ENCODE measurements at places on chromosomes 1 and 21.

- no peak for DNase-seq
These were observed 23.8 kb downstream of the HSD11B1 start for GRCh38 chr1:209728466-209728865.

DNA sequence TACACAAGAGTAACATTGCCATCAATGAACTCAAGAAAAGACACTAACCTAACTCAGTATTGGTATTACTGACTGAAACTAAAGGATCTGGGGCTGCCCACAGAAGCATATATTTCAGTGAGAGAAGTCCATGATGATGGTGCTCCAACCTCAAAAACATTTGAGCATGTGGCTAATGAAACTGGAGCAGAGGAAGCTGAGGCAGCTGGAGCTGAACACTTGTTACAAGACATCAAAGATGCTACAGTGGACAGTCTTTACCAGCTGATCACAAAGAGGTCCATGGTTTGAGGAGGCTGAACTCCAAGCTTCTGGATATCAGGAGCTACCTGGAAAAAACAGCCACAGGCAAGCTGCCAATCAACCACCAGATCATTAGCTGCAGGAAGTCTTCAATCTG lies 42.2 kb upstream of the TTC39A start:
- DNase-seq, result no peak

DNA sequence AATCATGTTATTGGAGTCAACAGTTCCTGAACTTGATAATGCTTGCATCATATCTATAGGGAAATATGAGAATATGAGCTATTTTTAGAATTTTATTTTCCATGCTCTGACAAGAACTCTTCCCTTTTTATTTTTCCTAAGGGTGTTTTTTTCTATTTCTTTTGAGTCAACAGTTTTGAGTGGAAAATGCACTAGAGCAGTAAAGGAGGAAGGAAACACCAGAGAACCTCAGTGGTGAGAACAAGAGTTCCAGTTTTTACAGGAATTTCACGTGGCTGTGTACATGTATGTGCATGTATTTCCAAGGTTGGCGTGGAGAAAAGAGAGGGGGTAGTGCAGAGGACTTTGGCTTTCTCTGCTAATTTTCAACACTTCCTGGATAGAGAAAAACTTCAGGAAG lies 63.6 kb upstream of the TNFSF18 start:
- no peak for DNase-seq

GRCh38 chr21:41037212-41037611 lies 130.7 kb upstream of the BACE2 start:
- DNase-seq, result no peak

DNA sequence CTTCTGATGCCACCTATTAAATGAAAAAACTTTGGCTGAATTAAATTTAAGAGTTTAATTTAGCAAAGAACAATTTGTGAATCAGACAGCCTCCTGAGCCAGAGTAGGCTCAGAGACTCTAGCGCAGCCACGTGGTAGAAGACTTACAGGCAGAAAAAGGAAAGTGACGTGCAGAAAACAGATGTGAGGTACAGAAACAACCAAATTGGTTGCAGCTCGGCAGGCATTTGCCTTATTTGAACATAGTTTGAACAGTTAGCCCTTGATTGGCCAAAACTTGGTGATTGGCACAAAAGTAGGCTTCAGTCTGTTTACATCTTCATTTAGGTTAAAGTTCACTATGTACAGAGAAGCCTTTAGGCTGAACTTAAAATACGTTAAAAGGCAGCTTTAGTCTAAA lies 22.9 kb downstream of the TCP10L start:
- DNase-seq, result peak; percentile 50

DNA sequence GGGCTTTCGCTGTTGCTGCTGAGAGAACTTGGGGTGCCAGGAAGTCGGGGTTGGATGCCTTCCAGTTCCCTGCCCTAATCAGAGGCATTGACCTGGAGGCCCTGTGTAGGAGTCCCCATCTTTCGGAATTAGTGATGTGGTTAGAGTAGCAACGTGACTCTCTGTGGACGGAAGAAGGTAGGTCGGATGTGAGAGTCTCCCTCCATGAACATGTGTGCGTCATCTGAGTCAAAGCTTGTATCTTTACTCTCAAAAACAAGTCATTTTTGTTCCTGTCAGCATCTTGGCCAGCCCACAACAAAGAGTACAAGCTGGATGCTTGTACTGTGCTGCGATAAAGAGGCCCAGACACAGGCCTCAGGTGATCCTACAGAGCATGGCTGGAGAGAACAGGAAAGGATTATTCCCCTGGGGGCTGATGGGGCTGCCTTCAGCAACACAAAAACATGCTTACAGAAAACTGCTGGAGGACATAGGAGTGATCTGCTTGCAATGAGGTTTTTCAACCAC lies 31.0 kb upstream of the IL10 start:
- DNase-seq, result no peak

GRCh38 chr1:9726905-9727595 lies 75.5 kb downstream of the PIK3CD start:
- DNase-seq, result no peak

DNA sequence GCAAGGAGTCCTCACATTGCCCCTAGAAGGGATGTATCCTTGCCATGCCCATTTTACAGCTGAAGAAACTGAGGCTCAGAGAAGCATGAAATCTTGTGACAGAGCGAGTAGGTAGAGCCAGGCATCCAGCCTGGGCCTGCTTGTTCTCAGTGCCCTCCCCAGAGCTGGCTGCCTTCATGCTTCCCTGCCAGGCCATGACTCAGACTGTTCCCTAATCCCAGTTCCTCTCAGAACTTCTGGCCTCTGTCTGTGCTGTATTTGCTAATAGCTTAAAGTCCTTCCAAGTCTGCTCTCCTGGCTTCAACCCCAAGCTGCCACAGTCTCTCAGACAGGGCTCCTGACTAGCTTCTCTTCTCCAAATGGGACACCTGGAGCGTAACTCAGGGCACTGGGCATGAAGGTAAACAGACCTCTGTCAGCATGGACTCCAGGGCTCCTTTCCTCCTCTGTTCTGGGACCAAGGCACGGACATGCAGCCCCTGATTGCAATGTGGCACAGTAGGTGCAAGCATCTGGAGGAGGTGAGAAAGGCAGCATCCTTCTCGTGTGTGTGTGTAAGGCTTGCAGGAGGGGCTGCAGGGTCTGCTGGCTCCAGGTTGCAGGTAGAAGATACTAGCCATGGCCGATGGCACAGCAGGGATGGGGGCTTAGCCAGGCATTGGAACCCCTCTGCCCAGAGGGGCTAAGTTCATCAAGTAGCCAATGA lies 122.7 kb downstream of the HMGB4 start:
- no peak for DNase-seq

DNA sequence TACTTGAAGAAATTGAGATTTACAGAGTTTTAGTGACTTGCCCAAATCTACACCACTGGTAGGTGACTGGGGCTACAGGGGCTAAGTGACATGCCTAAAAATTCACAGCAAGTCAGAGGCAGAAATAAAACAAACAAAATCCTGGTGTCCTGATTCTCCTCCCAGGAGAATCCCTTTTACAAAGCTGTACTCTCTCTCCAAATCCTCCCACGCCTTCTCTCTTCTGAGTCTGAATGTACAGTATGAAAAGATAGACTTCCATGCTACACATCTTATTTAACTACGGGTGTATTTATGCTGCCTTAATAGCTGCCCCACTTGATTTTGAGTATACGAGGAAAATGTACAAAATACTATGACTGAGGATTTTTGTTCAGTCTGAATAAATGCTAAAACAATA lies 65.4 kb downstream of the SGIP1 start:
- peak; percentile 41 for DNase-seq

DNA sequence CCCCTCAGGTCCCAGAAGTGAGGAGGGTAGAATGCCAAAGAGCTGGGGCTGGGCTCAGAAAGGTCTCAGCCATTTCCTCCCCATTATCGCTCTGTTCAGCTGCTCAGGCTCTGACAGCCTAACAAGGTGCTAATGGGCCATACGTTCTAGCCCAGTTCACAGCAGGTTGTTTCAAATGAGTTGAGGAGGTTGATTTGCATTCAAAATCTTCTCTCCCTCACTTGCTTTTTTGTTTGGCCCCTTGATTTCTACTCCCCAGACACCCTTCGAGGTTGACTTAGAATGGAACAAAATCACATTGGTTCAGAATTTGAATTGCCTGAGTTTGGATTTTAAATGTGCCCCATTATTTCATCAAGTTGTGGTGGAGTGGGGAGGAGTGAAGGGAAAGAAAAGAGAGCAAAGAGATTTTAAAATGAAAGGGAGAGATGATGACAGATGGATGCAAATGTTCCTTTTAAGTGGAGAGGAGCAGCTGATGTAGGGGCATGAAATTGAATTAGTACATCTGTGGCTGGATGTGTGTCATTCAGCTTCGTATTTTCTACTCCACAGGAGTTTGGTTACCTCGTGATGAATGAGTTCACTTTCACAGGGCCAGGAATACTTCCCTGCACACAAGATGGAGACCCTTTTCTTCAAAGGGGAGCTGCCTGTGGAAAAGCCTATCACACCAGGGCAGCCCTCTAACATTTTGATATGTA lies 425.8 kb upstream of the CAMK1G start:
- DNase-seq, result no peak

- DNase-seq, result no peak
These were observed 2.5 kb upstream of the DENND2D start for GRCh38 chr1:111202707-111203623.

- peak; percentile 15 for DNase-seq
These were observed 26.6 kb downstream of the PAFAH2 start for GRCh38 chr1:25971066-25971810.

- no peak for DNase-seq
These were observed 182.5 kb downstream of the AKT3 start for GRCh38 chr1:243667591-243667990.

- peak; percentile 33 for DNase-seq
These were observed 514.0 kb upstream of the TMPRSS15 start for GRCh38 chr21:18917622-18918021.

- DNase-seq, result no peak
These were observed 83.1 kb downstream of the ESRRG start for GRCh38 chr1:216640100-216640499.

DNA sequence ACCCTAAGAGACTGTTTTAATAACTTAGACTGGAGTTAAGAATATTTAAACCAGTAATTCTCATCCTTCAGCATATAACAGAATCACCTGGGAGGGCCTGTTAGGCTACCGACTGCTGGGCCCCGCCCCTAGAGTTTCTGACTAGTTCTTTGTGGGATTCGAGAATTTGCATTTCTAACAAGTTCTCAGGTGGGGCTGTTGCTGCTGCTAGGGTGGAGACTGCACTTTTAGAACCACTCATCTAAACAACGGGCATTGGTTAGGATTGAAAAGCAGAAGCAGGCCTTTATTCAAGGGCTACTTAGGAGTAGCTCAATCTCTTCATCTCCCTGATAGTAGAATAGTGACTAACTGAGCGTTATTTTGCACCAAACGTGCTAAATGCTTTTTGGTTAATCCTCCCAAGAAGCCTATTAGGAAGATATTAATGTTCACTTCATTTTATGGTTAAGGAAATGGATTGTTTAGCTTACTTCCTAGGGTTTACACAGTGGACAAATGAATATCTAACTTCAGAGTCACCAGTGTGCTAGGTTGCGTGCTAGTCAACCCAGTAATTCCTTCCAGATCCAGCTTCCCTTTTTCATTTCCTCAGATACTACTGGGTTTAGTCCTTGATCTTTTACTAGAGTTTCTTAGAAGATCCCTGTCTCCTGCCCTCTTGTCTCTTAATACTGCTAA lies 31.1 kb upstream of the UAP1 start:
- DNase-seq, result no peak

- no peak for DNase-seq
These were observed 430.9 kb downstream of the LMO4 start for GRCh38 chr1:87759421-87760087.

- no peak for DNase-seq
These were observed at the start of gene AADACL4 for GRCh38 chr1:12643785-12644184. TSS of gene AADACL4 (plus strand) at chr1:12644085. CDS start at chr1:12644547, 462 bp downstream.

DNA sequence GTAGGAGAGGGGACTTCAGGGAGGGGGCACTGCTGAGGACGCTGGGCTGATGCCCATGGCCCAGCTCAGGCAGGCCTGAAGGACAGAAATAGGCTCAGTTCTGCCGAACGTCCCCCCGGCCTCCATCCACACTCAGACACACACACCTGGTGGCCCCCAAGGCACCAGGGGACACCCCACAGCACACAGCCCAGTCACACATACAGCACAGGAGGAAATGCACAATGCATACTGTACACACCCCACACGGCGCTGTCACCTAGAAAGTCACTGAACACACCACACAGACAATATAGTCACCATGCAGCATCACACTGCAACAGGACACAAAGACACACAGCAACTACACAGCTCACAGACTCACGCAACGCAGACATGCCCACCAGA lies 562 bp downstream of the SYTL1 start:
- no peak for DNase-seq

DNA sequence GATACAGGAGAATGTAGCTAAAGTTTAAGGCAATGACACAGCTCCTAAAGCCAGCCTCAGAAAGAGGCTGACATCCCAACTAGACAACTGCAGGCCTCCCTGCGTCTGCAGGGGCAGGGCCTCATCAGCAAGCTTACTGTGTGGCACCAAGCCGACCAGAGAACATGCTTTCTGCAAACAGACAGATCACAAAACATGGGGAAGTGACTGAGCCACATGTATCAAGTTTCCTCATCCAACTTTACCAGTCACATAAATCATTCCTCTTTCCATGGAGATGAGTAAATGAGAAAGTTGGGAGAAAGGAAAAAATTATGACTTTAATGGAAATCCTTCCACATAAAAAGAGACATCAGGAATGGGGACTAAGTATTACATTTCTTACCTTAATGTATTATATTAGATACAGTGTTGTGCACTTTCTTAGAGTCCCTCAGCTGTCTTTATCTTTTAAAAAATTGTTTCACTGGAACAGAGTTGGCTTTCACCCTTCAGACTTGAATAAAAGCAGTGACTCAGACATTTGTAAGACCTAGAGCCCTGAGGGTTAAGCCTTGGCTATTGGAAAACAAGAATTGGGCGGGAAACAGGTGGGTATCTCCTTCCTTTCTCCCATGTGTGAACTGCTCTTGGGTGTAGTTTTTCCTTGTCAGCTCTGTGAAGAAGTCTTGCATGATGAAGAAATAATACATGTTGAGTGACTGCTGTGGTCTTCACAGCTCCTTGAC lies 305.7 kb upstream of the SNX7 start:
- peak; percentile 8 for DNase-seq

DNA sequence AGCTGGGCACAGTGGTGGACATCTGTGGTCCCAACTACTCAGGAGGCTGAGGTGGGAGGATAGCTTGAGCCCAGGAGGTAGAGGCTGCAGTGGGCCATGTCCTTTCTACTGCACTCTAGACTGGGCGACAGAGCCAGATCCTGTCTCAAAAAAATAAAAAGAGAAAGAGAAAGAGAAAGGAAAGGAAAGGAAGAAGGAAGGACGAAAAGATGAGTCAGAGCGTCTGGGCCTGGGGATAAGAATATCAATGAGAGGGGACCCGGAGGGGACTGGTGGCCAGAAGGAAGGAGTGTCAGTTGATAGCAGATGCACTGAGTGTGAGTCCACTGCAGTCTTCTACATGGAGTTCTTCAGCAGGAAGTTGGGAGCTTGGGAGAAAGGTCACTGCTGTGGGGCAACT lies 75.6 kb downstream of the SYT6 start:
- DNase-seq, result no peak

GRCh38 chr1:238487931-238488330 lies 597.2 kb upstream of the ZP4 start:
- DNase-seq, result peak; percentile 61

GRCh38 chr1:179083533-179083932 lies 1.7 kb downstream of the TOR3A start:
- DNase-seq, result no peak

Measured in amniotic epithelial cell (primary cell).